ENCODE measurements at places on chromosomes 1 and 21.

DNA sequence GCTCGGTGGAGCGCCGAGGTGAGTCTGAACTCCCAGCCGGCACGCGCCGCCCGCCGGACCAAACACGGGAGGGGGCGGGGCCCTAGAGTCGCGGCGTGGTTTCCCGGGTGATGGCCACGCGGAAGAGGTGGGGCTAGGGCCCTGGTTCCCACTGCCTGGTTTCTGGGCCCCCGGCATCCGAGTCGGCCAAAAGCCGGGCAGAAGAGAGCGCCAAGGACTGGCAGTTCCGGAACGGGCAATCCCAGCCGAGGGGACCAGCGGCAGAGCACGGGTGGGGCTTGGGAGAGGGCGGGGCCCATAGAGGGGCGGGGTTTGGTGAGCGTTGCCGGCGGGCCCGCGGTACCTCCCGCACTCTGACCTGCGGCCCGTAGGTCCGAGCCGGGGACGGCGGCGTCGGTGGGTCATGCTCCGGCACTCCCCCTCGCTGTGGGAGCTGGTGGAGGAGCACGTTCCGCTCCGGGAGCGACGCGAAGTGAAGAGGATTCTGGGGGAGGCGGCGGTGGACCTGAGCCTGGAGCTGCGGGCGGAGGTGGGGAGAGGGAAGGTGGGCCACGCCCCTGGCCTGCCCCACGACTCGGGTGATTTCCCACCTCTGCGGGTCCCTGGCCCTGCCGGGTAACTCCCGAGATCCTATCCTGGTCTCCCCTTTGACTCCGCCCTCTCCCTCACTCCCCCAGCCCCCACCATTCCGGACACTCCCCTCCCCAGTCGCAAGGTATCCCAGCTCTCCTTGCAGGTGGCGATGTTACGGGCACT lies at the start of gene CCDC24:
CCDC24 (plus strand) TSS at position 124 of the 756 bp plus-strand sequence; CDS start at position 404, 280 bp downstream.
- peak; percentile 71 for DNase-seq

DNA sequence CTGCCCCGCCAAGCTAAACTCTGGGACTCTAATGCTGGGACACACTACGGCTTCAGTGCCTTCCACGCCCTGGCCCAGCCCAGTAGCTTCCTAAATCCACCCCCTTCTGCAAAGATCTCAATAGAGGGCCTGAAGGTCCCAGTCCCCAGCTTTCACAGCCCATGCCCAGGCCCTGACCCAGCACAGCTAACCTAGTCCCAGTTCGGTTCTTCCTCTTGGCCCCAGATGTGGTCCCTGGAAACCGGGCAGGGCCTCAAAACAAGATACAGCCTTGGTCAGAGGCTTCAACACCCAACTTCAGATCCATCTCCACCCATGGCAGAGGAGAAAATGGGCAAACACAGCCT lies 646 bp upstream of the PDZK1IP1 start:
- DNase-seq, result no peak

- no peak for DNase-seq
Observed at GRCh38 chr1:200292699-200293098, 117.1 kb downstream of the ZNF281 start.

GRCh38 chr1:174692313-174692712 lies 244.5 kb downstream of the GPR52 start:
- no peak for DNase-seq

DNA sequence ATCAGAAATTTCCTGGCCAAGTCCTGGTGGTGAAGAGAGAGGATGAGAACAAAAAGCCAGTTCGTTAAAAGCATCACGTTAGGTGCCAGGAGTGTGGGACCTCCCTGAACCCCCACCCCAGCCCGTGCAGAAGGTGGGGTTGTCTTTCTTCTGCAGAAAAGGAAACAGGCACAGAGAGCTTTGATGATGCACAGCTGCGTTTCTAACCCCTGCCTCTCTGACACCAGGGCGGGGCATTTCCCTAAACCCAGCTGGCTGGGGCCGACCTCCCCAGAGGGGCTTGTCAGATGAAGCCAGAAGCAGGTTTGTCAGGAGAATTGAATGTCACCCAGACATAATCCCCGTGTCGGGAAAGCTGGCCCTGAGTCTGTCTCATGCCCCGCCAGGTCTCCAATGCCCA lies 189.3 kb upstream of the EDN2 start:
- DNase-seq, result no peak

GRCh38 chr1:244224487-244225430 lies 173.7 kb downstream of the ZBTB18 start:
- no peak for DNase-seq

DNA sequence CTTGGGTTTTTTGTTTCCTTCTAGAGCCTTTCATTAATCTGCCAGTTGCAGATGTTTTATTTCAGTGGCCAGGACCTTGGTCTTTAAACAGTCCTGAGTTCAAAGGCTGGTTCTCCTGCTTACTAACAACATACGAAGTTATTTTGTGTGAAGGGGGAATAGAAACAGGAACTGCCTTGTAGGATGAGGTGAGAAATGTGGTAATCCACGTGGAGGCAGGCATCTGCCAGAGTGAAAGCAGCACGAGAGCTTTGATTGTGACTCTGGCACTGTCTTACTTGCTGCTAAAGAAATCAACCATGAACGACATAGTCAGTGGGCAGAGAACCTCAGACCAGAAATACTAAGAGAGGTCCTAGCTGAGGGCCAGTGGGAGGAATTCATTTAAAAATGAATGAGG lies 30.4 kb downstream of the TMEM63A start:
- no peak for DNase-seq

DNA sequence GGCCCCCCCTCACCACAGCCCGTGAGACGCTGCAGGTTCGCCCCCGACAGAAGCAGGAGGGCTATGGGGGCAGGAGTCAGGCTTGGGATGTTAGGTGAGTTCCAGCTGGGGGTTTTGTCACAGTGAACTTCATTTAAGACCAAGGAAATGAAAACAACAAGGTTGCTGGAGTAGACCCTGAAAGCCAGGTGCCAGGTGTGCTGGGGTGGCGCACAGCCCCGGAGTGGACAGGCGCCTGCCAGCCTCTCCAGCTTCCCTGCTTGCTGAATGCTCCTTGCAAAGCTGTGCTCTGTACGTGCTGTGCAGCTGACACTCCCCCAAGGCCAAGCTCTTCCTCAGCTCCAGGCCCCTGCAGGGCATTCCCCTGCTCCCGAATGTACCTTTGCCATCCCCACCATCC lies 102.4 kb downstream of the PGBD5 start:
- no peak for DNase-seq

DNA sequence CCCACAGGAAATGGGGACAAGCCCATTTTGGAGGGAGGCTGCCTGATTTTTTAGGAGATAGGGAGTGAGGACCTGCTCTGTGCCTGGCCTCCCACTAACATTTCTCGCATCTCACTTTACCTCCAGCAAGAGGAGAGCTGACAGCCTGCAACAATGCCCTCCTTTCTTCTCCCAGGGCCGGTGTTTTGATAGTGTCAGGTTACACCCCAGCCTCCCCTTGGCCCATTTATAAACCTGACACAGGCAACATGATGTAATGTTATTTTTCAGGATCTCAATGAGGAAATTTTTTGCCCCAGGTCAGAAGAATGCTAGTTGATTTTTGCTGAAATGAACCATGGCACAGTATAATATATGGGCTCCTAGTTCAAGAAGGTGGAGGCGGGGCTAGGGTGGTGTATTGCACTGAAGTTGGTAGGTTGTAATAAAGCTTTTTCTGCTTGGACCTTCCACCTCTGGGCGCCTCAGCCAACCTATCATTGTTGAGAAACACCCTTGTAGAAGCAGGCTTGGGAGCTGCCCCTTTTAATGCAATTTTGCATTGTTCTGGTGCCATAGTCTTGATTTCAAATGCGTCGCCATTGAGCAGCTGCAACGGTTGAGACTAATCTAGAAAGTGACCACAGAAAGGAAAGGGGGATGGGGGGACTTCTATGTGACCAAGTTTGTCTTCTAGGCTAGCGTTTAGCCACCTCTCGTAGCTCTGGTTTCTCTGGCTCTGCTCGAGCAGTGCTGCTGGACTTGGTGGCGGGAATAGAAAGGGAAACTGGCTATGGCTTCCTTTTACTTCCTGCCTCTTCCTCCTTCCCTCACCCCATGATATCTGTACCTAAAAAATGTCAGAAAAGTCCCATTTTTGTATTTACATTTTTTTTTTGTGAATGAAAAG lies 53.0 kb downstream of the PBX1 start:
- DNase-seq, result peak; percentile 82

- peak; percentile 37 for DNase-seq
Observed at GRCh38 chr1:234842726-234843641, 233.0 kb upstream of the IRF2BP2 start.

DNA sequence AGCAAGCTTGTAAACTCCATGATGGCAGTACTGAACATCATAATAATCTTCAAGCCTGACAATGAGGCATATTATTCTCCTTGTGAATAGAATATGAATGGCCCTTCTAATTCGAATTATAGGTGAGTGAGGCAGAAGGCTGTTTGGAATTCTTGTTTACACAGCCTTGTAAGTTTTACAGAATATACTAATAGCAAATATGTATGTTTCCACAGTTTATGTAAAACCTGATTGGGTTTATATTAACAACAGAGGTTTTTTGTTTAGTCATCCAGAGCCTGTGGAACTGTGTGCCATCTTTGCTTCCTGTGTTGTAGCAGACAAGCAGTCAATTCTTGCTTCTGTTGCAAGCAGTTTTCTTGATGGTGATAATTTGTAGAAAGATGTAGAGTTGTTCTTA lies 8.0 kb downstream of the OSBPL9 start:
- peak; percentile 27 for DNase-seq

GRCh38 chr1:98331243-98331642 lies 330.3 kb upstream of the SNX7 start:
- DNase-seq, result no peak

DNA sequence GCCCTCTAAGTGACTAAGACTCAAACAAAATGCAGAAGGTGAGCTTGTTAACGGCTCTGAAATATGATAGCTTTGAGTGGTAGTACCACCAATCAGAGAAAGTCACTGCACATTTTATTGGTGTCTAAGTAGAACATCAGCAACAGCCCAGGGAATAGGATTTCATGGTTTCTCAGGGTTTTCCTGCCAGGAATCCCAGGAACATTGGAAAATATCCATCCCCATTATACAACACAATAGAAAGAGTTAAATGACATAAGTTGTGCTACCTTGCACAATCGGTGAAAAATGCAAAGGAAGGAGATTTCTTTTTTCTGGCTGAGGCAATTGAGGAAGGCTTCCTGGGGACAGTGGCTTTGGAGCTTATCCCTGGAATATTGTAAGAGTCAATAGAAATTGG lies 283.1 kb downstream of the HLX start:
- no peak for DNase-seq

- no peak for DNase-seq
Observed at GRCh38 chr1:231631717-231632116, 5.1 kb downstream of the DISC1 start.

DNA sequence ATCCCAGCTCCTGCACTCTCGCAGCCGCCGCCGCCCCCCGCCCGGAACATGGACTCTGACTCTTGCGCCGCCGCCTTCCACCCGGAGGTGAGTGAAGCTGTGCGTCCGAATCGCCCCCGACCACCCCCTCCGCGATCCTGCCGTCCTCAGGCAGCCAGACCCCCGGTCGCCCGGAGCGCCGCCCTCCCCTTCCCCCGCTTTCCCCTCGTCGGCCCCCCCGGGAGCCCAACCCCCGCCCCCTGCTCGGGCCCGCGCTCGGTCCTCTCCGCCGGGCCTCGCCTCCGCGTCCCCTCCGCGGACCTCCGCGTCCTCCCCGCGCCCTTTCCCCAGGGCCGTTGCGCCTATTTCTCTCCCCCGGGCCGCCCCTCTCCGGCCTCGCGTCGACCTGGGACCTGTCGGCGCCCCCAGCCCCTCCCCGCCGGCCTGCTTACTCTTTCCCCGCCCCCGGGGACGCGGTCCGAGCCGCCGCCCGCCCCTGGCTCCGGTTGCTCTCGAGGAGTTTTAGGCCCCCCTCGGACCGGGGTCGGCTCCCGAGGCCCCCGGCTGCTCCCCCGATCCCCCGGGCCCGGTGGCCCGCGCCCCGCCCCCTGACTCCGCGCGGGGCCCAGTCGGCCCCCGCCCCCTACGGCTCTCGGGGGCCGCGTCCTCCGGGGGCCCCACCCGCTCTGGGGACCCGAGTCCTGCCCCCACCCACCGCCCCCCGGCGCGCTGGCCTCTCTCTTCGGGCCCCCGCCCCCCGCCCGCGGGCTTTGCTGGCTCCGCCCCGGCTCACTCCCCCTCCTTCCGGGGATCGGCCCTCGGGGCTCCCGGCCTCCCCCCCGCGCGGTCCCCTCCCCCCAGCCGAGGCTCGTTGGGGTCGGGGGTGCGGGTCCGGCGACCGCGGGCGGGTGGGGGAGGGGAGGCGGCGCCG lies 743 bp downstream of the PHF13 start:
- no peak for DNase-seq

DNA sequence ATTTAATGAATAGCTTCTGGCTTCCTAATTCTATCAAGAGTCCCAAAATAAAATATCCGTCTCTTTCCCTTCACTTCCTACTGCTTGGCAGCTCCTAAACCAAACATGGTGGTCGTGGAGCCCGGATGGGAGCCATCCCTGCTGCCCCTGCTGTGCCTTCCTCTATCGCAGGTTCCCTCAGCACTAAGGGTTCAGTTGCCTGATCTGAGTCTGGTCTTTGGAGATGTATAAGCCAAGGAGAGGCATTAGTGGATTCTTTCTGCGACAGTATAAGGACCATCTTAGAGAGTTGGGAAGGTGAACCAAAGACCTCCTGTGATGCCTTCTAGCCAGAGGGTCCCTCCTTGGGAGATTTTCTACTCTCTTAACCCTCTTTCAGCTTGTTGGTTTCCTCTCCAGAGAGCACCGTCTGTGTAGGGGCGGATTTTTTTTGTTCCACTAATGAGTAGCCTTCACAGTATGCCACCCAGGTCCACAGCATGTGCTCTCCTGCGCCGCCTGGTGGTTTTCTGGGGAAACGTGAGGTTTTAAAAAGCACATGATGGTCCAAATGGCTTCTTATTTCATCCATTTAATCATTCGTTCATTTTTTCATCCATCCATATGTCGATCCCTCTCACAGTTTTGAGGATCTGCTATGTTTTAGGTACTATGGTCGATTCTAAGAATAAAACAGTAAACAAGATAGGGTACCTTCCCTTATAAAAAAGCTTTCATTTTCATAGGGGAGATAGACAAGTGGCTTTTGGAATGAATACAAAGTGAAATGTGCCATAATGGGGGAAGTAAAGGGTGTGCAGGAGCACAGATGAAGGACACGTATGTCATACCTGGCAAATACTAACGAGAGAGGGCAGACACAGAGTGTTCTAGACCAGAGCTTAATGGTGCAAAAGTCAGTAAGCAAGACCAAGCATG lies 71.0 kb downstream of the NFASC start:
- DNase-seq, result peak; percentile 86

- DNase-seq, result no peak
Observed at GRCh38 chr1:45543581-45544417, 6.8 kb upstream of the AKR1A1 start.

DNA sequence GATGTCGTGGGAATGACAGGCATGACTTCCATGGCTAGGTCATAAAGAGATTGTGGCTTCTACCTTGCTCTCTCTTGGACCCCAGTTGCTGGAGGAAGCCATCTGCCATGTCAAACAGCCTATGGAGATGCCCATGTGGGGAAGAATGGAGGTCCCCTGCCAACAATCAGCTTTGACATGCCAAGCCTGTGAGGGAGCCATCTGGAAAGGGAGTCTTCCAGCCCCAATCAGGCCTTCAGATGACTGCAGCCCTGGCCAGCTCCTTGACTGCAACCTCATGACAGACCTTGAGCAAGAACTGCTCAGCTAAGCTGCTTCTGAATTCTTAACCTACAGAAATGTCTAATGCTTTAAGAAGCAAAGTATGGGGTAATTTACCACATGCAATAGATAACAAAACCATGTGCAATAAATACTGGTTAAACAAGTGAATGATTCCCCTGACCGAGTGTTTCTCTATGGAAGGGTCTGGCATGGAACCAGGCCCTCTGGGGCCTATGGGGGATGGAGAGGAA lies 187.1 kb downstream of the HIVEP3 start:
- no peak for DNase-seq

- no peak for DNase-seq
Observed at GRCh38 chr1:43418858-43419257, 29.2 kb downstream of the SZT2 start.

GRCh38 chr1:224733027-224733911 lies 117.2 kb downstream of the CNIH3 start:
- peak; percentile 72 for DNase-seq
